T-helper 22 cell (primary cell): ENCODE measurements at places on chromosomes 16 and 17.

DNA sequence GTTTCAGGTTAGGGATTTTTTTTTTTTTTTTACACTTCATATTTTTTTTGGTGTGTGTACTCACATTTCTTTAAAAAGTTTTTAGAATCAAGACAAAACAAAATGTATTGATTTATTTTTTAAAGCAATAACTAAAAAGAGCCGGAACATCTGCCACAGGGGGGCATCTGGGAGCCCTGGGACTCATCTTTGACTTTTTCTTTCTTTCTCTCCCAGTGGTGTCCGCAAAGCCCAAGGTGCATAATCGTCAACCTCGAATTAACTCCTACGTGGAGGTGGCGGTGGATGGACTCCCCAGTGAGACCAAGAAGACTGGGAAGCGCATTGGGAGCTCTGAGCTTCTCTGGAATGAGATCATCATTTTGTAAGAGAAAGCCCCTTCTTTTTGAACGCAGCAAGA lies 36.3 kb downstream of the WWP2 start:
- DNase-seq = no peak

- no peak for DNase-seq
These were observed 17.7 kb upstream of the CBFA2T3 start for GRCh38 chr16:88994695-88995094.

- no peak for DNase-seq
These were observed 4.6 kb downstream of the PDF start for GRCh38 chr16:69325784-69326171.

GRCh38 chr17:35236821-35237220 lies 6.1 kb upstream of the SLFN5 start:
- no peak for DNase-seq

GRCh38 chr16:4746991-4747574 lies 12.7 kb downstream of the DNAAF8 start:
- DNase-seq = no peak

- no peak for DNase-seq
These were observed 443.8 kb downstream of the SLC39A11 start for GRCh38 chr17:72648702-72649101.

DNA sequence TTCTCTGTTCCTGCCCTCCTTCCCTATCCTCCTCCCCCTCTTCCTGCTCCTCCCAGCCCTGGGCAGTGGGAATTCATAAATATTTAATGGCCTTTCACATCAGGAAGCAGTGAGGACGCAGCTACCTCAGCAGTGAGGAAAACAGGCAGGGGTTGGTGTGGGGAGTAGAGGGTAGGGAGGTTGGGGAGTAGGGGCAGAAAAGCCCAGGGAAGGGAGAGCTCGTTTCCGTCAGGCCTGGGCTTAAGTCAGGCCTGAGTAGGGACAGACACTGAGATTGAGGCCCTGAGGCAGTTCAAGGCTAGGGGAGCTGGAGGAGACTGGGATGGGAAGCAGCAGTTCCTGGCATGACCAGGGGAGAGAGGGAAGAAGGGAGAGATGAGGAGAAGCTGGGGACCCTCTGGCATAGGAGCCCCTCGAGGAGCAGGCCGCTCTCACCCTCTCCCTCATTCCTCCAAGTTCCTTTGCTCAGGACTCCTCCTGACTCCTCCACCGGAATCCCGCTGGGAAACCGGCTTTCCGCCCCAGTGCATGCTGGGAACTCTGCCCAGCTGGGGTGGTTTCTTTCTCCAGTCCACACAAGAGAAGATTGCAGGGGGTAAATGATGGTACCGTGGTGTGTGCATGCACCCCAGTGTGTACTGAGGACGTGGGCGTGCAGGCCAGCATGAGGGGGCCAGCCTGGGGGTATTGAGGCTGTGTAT lies 6.2 kb downstream of the SAMD14 start:
- no peak for DNase-seq

GRCh38 chr17:67834634-67835033 lies 9.3 kb downstream of the BPTF start:
- no peak for DNase-seq

DNA sequence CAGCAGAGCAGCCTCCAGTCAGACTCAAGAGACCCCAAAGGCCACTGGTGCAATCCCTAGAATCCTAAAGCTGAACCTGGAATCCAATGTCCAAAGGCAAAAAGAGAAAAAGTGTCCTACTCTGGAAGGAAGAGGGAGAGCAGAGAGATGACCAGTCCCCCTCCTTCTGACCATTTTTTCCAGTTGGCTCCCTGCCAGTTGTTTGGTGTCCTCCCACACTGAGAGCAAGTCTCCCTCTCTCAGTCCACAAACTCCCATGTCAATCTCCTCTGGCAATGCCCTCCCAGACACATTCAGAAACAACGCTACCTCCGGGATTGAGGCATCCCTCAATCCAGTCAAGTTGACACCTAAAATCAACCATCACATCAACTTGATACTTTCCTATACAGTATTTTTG lies 4.3 kb upstream of the CLEC19A start:
- DNase-seq = no peak

DNA sequence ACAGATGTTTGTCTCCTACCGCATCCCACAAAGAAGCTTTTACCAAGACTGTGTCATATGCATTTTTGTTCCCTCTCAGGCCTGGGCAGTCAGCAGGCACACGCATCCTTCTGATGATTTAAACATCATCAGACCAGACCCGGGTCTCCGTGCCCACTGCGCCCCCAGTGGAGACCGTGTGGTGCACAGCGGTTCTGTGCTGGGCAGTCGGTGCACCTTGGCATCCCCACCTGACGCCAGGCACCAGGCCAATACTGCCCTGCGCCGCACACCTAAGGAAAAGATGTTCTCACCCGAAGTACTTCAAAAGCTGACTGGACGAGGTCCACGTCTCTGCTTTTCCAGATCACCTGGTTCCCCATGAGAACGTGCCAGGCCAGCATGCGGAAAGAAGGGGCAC lies 10.6 kb upstream of the PLD6 start:
- no peak for DNase-seq

DNA sequence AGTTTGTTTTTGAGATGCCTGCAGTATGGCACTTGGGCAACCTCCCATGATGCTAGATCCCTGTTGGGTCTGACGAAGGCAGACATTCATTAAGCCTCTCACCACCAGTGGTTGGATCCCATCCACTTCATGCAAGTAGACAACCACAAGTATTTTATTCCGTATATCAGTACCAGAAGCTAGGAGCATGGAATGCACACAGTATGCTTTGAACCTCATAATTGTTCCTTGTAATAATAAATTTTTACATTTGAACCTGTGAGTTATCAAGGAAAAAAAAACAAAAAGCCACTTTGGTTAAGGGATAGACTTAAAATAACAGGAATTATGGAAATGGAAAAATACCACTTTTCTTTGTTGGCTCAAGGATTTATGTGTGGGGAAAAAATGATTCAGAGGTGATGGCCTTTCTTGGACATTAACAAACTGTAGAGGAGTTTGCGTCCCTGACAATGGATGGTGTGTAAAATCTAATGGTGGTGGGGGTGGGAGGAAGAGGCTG lies 107.1 kb upstream of the KCNJ16 start:
- DNase-seq = no peak

DNA sequence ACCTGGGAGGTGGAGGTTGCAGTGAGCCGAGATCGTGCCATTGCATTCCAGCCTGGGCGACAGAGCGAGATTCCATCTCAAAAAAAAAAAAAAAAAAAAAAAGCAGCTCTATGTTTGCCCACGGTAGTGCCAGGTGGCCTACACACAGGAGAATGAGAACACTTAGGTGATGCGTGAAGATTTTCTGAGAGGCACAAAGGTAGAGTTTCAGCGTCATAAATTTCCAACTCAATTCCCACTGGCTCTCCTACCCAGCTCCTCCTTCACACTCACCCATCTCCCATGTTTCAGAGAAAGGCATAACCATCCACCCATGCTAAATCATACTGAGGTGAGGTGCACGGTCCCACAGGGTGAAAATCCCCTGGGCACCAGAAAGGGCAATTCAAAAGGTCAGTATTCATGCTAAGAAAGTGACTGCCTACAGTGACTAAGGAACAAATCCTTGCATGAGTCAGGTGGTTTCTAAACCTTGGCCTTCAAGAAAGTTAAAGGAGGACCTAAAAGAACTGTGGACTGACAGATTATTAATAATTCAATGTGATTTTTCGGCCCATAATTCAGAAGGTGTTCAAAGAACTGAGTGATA lies 4.8 kb downstream of the DCAKD start:
- DNase-seq = no peak
